ENCODE measurements at places on chromosomes 2 and 18.

DNA sequence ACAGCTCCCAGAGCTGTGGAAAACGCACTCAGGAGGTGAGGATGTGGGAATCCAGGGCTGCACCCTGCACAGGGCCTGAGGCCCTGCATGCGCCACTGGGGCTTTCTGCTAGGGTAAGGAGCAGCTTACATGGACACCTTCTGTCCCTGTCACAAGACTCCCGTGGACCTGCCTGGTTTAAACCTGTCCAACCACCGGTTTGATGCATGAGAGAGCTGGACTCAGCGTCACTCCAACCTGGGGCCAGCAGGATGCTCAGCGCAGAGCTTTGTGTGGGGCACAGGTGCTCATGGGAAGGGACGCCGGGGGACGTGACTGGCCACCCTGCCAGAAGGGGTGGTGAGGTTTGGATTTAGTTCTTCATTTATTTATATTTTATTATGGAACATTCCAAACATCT lies 24.2 kb downstream of the SNORC start:
- DNase-seq = no peak

GRCh38 chr2:61320181-61320580 lies 150.7 kb downstream of the USP34 start:
- no peak for DNase-seq

GRCh38 chr2:126496493-126496892 lies 159.5 kb upstream of the GYPC start:
- DNase-seq = no peak

- no peak for DNase-seq
These were observed 75.8 kb downstream of the LONRF2 start for GRCh38 chr2:100246163-100247145.

DNA sequence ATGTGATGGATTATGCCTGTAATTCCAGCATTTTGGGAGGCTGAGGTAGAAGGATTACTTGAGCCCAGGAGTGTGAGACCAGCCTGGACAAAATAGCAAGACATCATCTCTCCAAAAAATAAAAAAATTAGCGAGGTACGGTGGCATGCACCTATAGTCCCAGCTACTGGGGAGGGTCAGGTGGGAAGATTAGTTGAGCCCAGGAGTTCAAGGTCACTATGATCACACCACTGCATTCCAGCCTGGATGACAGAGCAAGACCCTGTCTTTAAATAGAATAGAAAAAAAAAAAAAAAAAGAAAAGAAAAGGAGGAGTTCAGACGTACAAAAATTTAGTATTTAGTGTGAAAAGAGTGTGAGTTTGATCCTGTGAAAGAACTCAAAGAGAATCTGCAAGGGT lies 154.9 kb downstream of the NR4A2 start:
- no peak for DNase-seq

DNA sequence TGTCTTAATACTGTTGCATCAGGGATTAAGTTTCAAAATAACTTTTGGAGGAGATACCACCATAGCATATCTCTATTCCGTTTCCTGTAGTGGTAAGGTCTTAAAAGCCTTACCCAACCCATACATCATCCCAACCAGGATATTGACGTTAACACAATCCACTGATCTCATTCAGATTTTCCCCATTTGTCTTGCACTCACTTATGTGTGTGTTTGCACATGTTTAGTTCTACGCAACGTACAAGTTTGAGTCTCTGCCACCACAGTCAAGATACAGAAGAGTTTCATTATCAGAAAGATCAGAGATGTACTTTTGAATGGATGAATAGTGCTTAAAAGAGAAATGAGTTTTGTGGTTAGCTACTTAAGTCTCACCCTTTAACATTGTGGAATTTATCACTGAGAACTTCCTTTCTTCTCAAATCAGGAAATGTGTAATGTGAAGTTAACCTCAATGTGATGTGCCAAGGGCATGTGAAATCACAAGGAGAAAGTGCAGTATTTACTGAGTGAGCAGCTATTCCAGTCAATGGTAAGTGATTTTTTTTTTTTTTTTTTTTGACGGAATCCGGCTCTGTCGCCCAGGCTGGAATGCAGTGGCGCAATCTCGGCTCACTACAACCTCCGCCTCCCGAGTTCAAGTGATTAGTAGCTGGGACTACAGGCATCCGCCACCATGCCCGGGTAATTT lies 69.2 kb upstream of the EPHA4 start:
- no peak for DNase-seq

- no peak for DNase-seq
These were observed 65.7 kb downstream of the LYPD6B start for GRCh38 chr2:149104221-149104620.

GRCh38 chr2:127637725-127638252 lies 8.2 kb upstream of the GPR17 start:
- no peak for DNase-seq

DNA sequence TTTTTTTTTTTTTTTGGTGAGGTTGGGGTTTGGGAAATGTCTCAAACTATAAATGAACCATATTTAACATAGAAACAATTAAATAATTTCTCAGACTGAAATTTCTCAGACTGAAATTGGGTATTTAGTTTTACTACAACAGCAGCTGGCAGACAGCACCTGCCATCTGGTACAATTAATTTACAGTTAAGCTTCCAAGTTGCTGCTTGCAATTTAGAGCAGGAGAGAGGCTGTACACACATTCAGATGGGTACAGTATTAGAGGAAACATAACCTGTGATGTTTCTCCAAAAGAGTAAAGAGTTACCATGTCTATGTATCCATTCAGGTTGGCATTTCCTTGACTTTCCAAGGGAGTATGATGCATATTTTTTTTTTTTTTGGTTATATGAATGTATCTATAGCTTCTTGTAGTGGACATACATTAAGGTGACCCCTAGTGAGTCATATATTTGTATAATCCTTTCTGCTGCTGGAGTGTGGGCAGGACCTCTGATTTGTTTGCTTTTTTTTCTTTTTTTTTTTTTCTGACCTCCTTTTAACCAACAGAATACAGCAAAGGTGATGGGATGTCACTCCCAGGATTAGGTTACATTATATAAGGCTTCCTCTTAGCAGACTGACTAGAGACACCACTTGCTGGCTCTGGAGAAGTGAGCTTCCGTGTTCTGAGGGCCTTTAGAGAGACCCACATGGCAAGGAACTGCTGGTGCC lies 201.7 kb downstream of the PTH2R start:
- no peak for DNase-seq

GRCh38 chr2:211391189-211391567 lies 834.8 kb downstream of the CPS1 start:
- no peak for DNase-seq

GRCh38 chr2:460861-461260 lies 173.0 kb upstream of the ALKAL2 start:
- DNase-seq = no peak

GRCh38 chr18:41146301-41146700 lies 808.7 kb upstream of the PIK3C3 start:
- DNase-seq = no peak

DNA sequence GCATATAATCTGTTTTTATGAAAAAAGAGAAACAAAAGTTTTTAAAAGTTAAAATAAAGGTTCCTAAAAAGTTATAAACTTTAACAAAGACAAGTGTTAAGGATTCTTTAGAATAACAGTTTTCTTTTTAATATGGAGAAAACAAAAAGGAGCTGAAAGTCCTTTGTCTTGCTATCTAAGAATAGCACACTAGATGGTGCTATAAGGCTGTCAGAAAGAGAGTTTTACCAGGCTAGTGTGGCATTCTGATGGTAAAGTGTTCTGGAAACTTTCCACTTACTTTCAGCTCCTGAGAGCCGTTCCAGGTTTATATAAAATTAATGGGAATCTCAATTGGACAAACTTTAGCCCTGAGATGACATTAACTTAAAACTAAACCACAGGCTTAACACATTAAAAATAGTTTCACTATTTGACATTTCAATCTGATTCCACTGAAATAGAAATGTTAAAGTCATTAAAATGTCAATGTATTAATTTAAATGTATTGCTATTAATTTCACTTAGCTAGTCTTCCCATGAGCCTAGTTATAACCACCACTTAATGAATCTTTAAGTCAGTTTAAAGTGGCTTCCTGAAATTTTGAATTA lies 3.7 kb downstream of the FBXO48 start:
- DNase-seq = no peak

- no peak for DNase-seq
These were observed 200.4 kb downstream of the TMEM247 start for GRCh38 chr2:46679761-46680160.

DNA sequence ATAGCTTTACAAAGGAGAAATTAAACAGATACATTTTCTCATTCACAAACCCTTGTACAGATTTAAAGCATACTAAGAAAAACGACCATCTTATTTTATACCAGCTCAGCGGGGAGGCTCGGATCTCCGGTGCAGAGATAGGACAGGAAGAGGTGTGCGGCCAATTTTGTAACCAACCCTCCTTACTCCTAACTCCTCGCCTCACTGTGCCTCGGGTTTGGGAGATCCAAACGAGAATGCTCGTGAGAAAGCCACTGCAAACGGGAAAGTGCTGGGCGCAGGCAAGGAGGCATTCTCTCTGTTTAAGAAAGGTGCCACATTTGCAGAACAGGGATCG lies 1.2 kb downstream of the KDSR start:
- no peak for DNase-seq

- no peak for DNase-seq
These were observed 31.9 kb upstream of the GPC1 start for GRCh38 chr2:240403396-240404104.

- DNase-seq = no peak
These were observed 150.8 kb downstream of the PTRHD1 start for GRCh38 chr2:24642351-24642750.

DNA sequence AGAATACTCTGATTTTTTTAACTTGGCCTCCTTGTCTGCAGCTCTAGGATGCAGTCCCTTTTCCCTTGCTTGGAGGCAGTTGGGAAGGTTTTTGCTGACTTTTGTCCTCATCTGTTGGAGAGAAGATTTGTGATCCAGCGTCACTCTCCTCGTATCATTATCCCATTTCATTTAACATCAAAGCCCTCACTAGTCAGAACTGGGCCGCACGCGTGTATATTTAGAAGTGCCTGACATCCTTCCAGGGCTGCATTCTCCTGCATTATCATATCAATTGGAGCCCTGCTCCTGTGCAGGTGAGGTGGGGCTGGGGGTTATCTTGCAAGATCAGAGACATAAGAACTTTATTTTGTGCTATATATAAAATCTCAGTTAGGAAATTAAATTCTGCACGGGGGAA lies 435.1 kb upstream of the HS6ST1 start:
- no peak for DNase-seq

GRCh38 chr2:226325526-226325925 lies 474.1 kb downstream of the IRS1 start:
- no peak for DNase-seq

GRCh38 chr2:109005686-109006204 lies 16.7 kb upstream of the EDAR start:
- no peak for DNase-seq

DNA sequence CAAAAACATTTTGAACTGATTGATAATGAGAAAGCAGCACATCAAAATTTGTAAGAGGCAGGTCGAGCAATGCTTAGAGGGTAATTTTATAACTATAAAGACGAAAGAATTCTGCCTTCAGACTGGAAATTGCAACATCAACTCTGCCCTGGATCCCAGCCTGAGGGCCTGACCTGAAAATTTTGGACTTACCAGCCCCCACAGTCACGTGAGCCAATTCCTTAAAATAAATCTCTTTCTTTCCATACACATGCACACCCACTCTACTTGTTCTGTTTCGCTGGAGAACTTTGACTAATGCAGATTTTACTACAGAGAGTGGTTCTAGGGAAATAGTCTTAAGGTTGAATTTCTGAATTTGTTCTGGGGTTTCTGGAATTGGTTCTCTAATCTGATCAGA lies 14.6 kb upstream of the ACOXL start:
- DNase-seq = no peak

- DNase-seq = no peak
These were observed 14.7 kb upstream of the GCG start for GRCh38 chr2:162166745-162167144.

- no peak for DNase-seq
These were observed 639.9 kb downstream of the DCC start for GRCh38 chr18:52979892-52980291.

DNA sequence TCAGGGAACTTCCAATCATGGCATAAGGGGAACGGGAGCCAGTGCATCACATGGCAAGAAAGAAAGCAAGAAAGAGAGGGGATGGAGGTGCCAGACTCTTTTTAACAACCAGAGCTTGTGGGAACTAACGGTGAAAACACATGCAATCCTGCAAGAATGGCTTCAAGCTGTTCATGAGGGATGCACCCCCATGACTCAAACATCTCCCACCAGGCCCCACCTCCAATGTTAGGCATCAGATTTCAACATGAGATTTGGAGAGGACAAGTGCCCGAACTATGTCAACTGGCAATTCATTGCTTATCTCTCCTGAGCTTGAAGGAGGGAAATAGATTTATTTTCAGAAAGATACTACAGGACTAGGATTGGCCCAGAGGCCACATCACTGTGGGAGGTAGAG lies 270.0 kb downstream of the SLC4A3 start:
- DNase-seq = no peak

DNA sequence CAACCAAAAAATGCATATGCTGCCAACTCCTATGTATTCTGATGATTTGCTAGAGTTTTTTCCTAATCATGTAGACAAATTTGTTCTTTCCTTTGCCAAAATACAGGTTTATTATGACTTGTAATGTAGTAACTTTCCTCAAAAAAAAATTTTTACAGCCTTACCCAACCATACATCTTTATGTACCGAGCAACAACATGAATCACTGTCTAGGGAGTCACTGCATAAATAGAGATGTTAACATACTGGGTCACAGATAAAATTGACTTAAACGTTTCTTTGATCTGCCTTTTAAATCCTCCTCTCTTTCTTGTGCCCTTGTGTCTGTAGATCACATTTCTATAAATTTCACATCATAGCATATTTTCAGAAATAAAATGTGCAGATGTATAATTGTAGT lies 143.6 kb downstream of the MBD2 start:
- DNase-seq = no peak

DNA sequence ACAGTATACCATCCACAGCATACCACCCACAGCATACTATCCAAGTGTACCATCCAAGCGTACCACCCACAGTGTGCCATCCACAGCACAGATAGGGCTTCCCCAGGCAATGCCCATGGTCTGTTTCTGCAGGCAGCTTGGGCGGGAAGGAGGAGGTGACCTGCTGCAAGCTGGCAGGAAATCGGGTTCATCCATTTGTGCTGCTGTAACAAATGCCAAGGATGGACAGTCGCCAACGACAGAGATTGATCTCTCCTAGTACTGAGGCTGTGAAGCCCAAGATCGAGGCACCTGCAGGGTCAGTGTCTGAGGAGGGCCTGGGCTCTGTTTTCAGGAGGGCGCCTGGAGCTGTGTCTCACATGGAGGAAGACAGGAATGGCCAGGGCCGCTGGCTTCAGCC lies 93.6 kb upstream of the SNTG2 start:
- DNase-seq = no peak

Data from stimulated activated CD8-positive, alpha-beta memory T cell treated with anti-CD3 and anti-CD28 coated beads, Interleukin-15, amount 100 ng/mL, for 24 hours (primary cell).